Neuronal stem cell (in vitro differentiated cells): ENCODE measurements at places on chromosomes 13 and 19.

DNA sequence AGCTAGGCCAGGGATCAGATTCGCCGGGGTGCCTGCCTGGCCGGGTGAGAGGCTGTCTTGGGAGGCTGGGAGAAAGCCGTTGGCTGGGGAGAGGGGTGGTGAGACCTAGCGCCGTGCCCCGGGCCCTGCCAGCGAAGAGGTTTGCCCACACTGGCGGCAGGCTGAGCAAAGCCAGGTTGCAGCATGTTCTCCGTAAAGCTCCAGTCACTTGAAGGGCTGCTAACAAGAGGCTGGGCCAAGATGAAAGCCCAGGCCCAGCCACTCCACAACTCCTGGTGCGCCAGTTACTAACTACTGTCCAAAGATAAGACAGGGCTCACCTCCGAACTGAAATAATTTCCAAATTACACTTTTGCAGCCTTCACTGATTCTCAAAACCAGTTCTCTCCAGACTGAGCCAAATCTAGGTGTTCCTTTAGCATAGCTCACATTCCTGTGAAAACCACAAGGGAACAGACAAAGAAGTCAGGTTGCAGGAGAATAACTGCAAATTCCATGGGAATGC is 16.3 kb downstream of the ELAVL1 start:
- no peak for DNase-seq

GRCh38 chr19:18306888-18307260 is 16.0 kb downstream of the LSM4 start:
- DNase-seq, result no peak

DNA sequence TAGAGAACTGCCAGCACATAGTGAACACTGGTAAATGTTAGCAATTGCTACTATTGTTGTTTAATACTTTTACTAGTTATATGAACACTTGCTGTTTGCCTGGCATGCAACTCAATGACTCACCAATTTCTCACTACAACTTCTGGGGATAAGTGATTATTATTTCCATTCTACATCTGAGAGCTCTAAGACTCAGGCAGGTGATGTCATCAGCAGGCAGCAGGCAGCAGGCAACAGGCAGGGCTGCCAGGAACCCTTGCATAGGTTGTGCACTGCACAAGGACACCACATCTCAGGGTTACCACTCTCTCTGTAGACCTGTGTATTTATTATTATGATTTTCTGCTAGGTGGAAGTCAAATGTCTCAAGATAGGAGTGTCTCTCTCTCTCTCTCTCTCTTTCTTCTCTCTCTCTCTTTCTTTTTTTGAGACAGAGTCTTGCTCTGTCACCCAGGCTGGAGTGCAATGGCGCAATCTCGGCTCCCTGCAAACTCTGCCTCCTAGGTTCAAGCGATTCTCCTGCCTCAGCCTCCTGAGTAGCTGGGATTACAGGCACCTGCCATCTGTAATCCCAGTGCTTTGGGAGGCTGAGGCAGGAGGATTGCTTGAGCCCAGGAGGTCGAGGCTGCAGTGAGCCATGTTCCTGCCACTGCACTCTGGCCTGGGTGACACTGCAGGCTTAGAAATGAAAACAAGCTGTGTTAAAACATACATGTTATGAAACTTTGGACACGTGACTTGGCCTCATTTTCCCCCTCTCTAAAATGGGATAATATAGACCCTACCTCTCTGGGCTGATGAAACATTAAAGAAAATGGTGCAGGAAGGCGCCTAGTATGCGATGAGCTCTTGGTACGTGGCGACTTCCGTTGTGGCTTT is 22.7 kb downstream of the HPN start:
- DNase-seq, result no peak

- no peak for DNase-seq
These were observed 5.3 kb downstream of the DCLK1 start for GRCh38 chr13:36125841-36126240.

- DNase-seq, result no peak
These were observed 18.8 kb downstream of the UBE2L5 start for GRCh38 chr13:30440910-30441703.

GRCh38 chr13:66826398-66826797 is 403.7 kb downstream of the PCDH9 start:
- no peak for DNase-seq

GRCh38 chr13:109154546-109154945 is 525.1 kb downstream of the MYO16 start:
- no peak for DNase-seq

DNA sequence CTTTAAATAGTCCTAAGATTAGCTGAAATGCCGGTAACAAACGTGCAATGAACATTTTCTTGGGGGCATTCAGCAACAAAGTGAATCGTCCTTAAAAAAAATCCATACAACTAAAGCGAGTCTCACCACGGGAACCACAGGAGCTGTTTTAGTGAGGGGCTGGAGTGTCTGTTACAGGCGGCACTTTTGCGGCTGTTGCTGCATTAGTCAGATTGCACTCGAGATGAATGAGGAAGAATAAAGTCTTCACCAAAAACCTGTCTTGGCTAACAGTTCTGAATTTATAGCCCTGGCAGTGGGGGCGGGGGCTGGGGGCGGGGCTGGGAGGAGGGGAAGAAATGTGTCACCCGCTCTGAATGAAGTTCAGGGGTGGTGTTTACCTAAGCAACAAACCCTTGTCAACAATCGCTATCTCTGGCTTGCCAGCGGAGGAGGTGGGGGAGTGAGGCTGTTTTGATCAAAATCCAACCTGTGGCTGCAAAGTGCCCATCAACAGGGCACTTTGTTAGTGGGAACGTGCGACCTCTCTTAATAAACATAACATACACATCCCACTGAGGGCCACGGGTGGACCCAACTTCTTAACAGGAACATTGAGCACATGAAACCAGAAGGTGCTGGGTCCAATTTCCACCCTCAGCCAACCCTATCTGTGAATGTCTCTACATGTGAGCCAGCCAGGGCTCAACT is 44.5 kb downstream of the RFX2 start:
- no peak for DNase-seq

GRCh38 chr13:40780822-40781401 is 8.5 kb upstream of the SLC25A15 start:
- no peak for DNase-seq

- no peak for DNase-seq
These were observed 20.6 kb upstream of the TNFSF11 start for GRCh38 chr13:42553098-42554046.

- no peak for DNase-seq
These were observed 7.2 kb downstream of the WDR18 start for GRCh38 chr19:991174-991931.

- DNase-seq, result no peak
These were observed 758.7 kb downstream of the SLITRK5 start for GRCh38 chr13:88429862-88430261.
